NCI-H1092 (cell line): ENCODE measurements at places on chromosomes 5 and 9.

DNA sequence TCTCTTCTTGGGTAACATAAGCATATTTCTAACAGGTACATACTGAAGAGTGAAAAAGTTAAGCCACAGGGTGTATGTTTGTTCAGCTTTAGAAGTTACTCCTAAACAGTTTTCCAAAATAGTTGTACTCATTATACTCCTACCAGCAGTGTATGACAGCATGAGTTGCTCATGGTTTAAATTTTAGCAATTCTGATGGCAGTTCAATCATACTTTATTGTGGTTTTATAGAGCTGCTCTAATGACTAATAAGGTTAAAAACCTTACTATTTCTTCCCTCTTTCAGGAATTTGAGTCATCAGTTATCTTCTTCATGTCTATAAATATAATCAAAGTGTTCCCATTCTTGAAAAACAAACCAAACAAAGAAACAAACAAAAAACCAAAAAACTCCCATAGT lies 81.5 kb downstream of the CAAP1 start:
- DNase-seq, result no peak

GRCh38 chr9:7216004-7216841 lies 458.4 kb downstream of the KDM4C start:
- DNase-seq, result no peak

DNA sequence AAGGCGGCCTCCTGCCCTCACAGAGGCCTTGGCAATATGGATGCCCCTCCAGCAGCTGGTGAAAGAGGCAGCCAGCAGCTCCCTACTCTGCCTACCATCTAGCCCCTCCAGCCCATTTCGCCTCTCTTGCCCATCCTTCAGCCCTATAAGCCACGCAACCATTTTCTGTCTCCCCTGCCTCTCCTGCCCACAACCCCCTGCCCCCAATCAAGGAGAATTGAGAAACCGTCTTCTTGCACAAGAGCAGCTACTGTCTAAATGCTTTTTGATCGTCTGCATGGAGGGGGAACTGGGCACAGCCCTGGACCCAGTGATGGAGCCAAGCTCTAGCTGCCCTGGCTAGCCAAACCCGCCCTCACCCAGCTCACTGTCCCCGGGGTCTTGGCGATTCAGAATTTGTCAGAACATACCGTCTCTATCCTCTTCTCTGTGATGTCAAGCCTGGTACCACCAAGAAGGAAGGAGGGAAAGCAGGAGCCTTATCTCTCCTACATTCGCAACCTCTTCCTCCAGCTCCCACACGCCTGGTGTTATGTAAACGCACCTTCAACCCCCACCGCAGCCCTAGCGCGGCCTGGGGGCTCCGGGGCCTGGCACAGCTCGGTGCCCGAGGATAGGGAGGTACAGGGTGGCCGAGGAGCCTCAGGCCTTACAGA lies 1.2 kb downstream of the SPRY4 start:
- DNase-seq, result no peak

DNA sequence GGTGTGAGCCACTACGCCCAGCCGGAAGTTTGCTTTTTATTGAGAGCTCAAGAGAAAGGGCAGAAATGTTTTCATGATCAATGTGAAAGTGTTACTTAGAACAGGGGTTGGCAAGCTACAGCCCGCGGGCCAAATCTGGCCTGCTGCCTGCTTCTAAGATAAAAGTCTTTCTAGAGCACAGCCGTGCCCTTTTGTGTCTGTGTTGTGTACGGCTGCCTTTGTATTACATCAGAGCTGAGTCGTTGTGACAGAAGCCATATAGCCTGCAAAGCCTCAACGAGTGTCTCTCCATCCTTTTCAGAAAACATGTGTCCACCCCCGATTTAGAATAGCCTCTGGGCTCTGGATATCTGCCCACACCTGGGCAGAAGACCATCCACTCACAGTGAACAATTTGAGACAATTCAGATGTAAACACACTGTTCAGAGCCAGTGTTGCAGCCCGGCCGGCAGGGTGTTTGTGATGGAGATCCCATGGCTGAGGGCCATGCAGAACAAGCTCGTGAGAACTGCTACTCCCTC lies 28.8 kb downstream of the AK8 start:
- DNase-seq, result peak; percentile 62

DNA sequence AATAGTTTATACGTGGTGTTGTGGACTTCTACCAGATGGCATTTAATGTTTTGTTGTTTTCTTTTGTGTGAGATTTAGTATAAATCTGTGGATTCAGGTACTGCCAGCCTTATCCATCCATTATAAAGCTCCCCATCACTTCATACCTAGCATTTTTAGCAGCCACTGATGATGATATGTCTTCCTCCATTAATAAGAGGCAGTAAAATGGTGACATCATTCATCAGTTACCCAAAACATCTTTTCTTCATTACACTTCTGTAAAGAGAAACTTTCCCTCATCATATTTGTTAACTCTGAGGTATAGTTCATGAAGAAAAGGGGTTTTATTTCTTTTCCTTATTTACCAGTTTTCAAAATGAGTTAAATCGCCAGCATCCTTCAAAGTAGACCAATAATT lies 19.4 kb downstream of the CHD1 start:
- no peak for DNase-seq

DNA sequence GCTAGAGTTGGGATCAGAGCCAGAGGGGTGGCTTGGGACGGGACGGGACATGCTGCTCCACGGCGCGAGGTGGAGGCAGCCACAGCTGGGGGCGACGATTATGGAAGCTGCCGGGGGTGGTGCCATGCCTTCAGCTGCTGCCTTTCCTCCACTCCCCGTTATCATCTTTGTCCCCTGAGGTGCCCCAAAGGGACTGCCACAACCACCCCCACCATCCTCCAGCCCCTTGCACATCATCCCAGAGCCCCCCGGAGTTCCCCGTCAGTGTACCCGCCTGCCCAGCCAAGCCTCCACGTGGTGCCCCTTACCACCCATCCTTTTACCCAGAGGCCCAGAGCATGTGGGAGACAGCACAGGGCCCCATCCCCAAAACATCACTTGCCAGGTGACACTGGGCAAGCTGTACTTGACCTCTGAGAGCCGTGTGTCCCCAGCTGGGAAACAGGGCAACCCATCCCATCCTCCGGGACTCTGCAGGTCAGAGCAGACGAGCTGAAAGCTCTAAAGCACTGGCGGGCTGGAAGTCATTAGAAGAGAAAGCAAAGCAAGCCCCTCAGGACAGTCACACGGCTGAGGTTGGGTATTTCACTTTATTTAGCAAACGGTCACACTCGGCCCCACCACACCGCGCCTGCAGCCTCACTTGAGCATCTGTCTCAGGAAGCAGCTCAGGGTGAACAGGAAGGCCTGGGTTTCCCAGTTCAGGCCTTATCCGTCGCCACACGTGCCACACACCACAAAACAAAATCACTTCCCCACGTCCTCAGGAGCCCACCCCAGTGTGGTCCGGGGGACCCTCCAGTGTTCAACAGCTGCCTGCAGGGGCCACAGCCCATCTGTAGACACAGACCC lies 19.5 kb upstream of the MXD3 start:
- DNase-seq, result no peak

DNA sequence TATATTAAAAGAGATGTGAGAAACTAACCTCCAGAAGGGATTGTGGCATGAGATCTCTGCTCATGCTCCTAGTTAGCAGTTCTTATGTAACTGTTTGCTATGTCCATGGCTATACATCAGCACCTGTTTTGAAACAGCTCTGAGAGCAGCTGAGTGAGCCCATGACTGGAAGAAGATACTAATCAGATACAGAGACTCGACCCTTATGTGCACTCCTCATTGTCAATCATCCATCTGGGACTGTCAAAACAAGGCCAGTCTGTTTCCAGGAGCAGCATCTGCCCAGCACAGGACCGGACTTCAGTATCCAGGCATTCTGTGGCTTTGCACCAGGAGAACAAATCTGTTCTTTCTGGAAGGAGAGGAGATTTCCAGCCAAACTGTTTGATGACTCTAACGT lies 77.7 kb downstream of the EFNA5 start:
- DNase-seq, result no peak

DNA sequence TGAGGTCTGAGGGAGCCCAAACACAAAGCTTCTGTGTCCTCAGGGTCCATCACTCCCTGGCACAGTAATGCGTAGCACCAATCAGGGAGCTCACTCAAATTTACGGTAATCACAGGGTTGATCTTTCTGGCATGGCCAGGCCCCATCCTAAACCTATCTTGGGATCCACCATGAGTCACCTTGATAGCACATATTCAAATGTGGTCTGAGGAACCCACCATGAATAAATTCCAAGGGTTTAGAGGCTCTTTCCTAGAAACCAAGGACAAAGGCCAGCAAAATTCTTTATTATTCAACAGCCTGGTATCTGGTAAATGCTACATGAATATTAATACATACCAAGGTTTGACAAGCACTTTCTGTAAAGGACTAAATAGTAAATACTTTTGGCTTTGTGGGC lies 254.5 kb downstream of the TLR4 start:
- DNase-seq, result no peak

DNA sequence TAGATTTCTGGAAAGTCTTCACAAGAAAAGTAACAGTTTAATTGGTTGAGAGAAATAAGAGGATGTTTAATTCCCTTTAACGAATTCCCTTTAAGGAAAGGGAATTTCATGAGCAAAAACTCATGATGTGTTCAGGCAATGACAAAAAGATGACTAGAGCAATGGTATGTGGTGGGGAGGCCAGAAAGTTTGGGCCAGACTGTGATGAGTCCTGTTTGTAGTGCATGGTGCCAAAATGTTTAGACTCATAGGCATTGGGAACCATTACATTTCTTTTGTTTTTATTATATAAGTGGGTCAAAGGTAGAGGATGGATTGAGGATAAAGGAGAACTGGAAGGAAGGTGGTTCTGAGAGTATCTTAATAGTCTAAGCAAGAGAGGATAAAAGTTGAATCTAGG lies 10.9 kb downstream of the CNTRL start:
- DNase-seq, result no peak

DNA sequence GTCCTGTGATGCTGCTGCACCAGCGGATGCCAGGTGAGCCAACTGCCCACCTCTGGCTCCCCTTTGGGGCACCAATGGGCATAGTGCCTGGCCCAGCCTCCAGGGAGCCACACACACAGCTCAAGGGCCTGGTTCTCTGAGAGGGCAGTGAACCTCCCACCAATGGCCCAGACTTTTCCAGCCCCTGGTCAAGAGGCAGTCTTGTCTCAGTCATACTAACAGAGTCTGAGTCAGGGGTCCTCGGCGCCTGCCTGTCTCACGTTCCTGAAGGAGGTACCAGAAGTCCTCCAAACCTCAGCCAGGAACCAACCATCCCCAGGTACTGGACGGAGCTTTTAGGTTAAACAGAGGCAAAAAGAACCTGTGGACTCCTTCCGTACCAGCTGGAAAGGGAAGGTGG lies 121.1 kb downstream of the C5orf15 start:
- DNase-seq, result no peak

GRCh38 chr5:135657536-135658305 lies 78.9 kb upstream of the CXCL14 start:
- no peak for DNase-seq
